NCI-H1105 (cell line): ENCODE measurements at places on chromosomes 1 and 21.

- DNase-seq = no peak
These were observed at the start of gene TTC22 for GRCh38 chr1:54800899-54801759. Gene TTC22, minus strand, starts transcription at chr1:54801323. Its CDS starts 160 bp downstream, at chr1:54801163.

DNA sequence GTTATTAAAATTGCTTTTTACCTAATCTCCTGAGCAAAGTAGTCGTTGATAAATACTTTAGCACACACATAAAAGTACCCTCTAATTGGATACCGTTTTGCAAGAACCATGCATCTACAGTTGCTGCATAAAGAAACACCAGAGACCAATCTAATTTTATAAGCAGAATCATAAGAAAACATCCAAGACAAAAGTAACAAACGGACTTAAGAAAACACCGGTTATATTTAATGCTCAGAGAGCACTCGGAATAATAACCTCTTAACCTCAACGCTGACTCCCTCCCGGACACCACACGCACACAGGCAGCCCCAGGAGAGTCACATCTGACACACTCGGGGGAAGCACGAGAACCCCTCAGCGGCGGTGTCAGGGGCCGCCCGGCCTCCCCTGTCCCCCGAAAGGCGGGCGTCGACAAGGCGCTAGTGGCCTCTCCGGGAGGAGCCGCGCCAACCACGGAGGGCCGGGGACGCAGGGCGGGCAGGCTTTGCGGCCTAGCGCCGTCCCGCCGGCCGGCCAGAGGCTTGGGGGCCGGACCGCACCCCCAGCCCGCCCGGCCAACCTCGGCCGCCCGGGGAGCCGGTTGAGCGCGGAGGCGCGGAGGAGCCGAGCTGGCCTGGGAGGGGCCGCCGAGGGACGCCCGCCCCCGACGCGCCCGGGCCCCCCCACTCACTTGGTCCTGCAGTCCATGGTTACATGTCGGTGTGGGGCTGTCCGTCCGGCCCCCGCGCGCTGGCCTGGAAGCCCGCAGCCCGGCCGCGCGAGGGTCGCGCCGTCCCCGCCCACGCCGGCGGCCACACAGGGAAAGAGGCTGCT is 606 bp downstream of the DENND1B start:
- DNase-seq = peak; percentile 6

DNA sequence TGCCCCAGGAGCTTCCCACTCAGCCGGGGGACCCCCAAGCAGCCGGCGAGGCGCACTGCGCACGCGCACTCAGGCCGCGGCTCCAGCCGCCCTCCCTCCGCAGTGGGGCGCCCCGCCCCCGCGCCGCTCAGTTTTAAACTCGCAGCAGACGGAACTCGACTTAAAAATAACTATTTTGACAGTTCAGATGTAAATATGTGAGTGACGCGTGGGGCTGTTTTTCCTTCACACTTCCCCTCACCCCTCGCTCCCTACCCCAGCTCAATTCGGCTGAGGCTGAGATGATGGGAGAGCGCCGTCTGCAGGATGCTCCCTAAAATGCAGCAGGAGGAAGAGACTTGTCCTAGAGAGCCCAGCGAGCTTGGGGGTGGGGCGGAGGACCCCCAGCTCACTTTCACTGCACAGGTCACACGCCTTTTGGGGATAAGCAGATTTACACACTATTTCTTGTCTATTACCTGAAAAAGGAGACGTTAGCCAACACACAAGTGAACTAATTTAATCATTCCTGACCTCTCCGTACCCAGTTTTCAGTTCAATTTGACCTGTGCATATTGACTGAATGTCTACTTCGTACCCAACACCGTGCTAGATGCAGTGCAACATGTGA is 8.9 kb upstream of the LEMD1 start:
- DNase-seq = peak; percentile 34

- DNase-seq = no peak
These were observed 30.8 kb upstream of the ABCG1 start for GRCh38 chr21:42187976-42188653.

DNA sequence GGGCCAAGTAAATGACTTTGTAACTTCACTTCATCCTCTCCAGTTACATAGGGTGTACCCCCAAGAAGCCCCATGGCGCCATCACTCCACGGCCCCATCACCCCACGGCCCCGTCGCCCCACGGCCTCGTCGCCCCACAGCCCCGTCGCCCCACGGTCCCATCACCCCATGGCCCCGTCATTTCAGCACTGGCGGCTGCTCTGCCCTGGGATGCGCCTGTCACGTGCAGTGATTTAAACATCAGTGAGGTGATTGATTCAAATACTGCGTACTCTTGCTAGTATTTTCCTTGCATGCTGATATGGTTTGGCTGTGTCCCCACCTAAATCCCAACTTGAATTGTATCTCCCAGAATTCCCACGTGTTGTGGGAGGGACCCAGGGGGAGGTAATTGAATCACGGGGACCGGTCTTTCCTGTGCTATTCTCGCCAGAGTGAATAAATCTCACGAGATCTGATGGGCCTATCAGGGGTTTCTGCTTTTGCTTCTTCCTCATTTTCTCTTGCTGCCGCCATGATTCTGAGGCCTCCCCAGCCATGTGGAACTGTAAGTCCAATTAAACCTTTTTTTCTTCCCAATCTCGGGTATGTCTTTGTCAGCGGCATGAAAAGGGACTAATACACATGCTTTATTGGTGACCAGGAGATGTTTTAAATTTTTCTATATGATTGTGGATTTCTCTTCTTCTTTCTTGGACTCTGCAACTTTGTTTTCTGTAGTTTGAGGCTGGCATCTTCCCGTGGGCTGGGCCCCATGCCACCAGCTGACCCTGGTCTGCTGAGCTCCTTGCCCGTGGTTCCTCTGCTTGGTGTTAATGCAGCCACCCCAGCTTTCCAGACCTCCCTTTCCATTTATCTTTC is 50.1 kb upstream of the PCBP3 start:
- DNase-seq = no peak

DNA sequence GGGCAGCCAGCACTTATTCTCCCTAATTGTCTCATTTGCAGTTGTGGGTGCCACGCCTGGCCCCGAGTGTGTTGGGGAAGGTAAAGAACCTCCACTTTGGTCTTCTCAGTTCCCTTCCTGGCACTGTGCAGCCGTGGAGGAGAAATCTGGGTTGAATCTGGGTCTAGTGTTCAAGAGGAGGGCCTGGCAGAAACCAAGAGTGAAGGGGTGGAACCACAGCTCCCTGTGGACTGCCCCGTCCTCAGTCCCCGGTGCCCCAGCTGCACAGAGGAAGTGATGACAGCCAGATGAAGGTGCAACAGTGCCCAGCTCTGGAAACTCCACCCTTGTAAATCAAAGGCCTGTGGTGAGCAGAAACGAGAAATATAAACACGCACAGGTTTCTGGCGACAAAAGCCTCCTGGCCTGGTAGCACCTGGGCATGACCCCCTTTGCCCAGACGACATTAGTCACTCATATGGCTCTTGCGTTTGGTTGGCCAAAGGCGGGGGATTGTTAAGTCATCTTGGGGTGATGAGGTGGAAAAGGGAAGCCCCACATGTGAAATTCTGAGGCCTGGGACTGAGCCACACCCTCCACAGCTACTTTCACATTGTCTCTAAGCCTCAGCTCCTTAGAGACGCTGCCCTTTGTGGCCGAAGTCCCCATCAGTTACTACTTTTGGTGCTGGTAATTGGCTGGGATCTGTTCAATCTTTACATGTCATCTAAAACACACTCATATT is 4.2 kb upstream of the ECE1 start:
- no peak for DNase-seq

DNA sequence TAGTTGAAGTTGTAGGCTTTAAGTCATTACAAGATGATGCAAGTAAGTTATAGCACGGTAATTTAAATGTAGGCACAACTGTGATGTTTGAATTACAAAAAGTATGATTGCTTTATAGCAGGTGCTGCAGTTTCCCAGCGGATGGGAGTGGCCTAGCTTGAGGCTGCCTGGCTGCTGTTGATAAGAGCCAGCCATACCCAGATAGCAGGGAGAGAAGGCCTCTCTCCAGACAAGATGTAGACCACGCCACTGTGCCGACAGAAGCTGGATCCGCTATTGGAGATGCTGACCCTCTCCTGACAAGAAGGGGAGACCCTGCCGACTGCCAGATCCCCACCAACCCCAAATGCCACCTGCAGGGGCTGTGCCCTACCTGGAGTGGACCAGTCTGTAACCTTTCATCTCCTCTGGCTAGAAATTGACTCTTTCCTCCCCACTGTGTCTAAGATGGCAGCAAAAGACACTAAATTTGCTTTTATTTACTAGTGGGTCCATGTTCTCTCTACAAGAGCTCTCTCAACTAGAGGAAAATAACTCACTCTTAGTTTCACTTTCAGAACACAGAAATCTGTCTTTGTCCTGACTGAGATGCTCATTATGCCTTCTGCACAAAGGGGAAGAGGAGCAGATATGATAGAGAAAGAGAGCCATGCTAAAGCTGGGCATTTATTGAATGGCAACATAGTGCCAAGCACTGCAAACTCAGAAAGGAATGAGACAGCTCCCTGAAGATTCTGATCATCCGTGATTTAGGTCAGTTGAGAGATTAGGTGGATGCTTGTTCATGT is 127.9 kb downstream of the URB2 start:
- no peak for DNase-seq

DNA sequence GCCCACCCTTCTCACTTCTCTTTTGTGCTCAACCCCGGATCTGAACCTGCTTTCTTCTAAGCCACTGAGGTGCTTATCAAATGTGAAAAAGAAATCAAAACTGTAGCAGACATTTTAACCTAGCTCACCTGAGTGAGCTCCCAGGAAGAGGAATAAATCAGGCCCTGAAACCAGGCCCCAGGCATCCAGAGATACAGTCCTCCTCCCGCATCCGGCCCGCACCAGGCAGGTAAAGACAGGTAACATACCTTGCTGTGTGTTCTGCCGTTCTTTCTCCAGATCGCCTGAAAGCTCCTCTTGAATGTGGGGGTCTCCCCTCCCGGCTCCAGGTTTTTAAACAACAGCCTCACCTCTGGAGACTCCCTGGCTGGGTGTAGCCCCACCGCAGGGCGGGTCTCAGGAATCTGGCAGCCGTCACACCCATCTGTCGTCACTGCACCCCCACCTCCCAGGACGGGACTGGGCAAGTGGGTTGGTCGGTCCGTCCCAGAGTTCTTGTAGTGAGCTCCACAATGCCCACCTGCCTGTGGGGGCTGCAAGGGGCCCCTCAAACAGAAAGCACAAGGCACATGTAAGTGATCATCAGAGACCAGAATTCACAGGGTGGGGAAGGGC is at the start of gene LAMB3:
Gene LAMB3, minus strand, starts transcription at position 305 of the 615 bp plus-strand sequence. CDS start 1,481 bp downstream, outside the sequence.
- no peak for DNase-seq
